ENCODE measurements at places on chromosomes 5 and 9.
A peak's percentile ranks its signal among the peaks of the same experiment; 100 is the strongest.

DNA sequence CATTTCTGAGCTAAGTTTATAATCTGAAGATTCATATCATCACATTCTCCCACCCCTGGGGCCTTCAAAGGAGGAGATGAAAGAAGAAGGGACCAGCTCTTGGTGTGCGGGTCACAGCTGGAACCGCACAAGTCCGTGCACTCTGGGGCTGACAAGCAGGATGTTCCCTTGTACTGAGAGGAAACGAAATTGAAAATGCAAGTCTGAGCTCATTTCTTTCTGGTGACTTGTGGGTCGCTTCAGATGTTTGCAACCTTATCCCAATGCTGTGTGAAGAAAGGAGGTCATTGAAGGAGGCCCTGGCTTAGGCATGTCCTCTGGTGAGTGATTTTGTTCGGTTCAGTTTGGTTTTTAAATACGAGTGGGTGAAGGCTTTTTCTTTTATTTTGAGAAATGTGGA, 59.6 kb downstream of the C9orf152 start:
- no peak for DNase-seq

DNA sequence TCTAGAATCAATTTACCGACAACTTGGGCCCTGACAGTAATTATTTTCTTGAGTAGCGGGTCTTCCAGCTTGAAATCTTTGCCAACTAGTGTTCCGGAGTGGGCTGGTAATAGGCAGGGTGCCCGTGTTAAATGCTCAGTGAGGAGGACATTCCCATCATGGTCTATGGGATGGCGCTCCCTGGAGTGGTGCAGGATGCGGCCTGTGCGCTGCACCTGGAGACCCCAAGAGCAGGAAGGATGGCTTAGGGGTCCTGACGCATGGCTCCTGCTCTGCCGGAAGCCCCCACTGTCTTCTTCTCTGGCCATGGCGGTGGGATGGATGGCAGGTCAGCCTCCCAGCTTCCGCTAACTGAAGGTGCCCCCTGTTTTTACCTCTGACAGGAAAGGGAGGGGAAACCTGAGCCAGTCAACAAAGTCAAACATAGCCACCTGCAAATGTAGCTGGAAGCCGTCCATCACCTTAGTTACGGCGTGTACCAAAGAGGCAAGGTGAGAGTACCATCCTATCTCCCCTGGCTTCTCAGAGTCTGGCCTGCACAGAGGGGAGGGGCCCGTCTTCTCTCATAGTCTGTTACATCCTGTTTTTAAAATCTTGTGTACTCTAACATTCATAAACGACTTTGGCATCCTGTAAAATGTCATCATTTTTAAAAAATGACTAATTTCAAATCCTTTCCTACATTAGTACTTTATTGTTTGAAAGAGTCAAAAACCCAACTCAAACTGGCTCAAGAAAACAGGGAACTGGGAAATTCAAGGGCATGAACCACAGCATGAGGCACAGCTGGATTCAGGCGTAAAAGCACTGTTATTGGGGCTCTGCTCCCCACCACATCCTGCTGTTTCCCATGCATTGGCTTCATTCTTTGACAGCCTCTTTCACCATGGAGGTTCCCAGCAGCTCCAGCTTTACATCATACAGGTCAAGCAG, 28.5 kb upstream of the UNC5A start:
- DNase-seq = peak; percentile 3

GRCh38 chr5:141696431-141696830, 14.4 kb upstream of the ARAP3 start:
- DNase-seq = no peak

DNA sequence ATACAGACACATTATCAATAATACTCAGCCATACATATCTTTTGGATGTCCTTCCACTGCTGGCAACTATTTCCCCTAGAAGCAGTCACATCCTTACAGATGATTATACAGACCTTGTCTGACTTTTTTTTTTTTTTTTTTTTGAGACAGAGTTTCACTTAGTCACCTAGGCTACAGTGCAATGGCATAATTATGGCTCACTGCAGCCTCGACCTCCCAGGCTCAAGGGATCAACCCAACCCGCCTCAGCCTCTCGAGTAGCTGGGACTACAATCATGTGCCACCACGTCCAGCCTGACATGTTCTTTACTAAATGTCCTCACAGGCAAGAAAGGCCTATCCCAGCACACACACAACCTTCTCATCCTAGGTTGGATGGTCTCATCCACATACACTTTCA, 24.0 kb downstream of the NR6A1 start:
- no peak for DNase-seq

DNA sequence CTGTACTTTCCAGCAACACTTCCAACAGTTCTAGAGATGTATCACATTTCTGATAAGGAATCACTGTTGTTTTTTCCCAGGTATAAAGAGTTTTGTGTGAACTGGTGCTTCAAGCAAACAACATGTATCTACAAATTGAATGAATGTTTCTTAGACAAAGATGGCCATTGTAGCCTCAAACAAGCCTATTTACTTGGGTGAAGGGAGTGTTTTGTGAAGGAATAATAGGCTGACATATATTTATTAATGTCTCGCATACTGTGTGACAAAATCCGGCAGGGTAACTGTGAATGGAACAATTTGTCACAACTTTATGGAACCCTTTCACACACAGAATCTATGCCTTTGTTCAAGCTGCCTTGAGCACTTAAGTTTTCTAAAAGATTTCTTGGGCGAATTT, 24.8 kb upstream of the DAB2 start:
- DNase-seq = no peak

DNA sequence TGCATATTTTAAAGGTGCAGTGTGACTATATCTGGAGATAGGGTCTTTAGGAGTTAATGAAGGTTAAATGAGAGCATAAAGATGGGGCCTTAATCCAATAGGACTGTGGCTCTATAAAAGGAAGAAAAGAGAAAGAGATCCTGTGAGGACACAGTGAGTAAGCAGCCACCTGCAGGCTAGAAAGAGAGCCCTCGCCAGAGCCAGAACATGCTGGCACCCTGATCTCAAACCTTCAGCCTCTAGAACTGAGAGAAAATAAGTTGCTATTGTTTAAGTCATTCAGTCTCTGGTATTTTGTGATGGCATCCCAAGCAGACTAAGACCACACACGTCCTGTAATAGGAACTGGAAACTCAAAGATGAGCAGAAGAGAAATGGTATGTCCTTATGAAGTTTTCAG, 41.0 kb downstream of the RNF180 start:
- no peak for DNase-seq

DNA sequence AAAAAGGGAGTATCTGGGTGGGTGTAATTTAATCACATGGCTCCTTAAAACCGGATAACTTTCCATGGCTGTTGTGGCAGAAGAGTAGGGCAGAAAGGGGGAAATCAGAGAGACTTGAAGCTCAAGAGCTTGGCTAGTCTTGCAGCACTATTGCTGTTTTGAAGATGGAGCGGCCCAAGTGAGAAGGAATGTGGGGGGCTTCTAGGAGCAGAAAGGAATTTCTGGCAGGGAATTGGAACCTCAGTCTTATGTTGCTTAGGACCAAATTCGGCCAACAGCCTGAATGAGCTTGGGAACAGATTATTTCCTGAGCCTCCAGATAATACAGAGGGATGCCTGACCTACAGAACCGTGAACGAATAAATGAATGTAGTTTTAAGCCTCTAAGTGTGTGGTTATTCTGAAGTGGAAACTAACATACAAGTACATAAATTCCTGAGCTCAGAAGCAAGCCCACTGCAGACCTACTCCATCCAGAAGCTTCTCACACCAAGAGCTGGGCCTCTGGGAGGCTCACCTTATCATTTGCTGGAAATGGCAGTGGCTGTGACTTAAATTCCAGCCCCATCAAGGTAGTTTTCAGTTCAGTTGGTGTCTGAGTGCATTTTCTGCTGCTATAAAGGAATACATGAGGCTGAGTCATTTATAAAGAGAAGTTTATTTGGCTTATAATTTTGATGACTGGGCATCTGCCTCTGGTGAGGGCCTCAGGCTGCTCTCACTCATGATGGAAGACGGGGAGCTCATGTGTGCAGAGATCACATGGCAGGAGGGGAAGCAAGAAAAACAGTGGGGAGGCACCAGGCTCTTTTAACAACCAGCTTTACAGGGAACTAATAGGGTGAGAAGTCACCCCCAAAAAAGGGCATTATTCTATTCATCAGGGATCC, 15.3 kb upstream of the TMEM174 start:
- DNase-seq = no peak

DNA sequence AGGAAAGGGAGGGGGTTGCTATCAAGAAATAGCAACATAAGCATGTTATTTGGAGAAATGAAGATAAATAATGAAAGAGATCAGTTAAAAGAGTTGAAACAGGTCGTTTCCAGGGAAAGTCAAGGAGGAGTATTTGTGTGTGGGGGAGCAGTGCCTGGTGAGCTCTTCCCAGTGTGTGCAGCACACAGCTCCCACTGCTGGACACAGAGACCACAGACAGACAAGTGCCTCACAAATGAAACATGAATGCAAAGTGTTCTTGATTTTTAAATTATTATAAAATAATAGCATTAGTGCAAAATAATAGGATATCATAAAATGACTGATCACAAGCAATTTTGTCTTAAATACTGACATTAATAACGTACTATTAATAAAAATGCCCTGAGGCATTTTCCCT, 40.8 kb downstream of the LIFR start:
- DNase-seq = peak; percentile 13

DNA sequence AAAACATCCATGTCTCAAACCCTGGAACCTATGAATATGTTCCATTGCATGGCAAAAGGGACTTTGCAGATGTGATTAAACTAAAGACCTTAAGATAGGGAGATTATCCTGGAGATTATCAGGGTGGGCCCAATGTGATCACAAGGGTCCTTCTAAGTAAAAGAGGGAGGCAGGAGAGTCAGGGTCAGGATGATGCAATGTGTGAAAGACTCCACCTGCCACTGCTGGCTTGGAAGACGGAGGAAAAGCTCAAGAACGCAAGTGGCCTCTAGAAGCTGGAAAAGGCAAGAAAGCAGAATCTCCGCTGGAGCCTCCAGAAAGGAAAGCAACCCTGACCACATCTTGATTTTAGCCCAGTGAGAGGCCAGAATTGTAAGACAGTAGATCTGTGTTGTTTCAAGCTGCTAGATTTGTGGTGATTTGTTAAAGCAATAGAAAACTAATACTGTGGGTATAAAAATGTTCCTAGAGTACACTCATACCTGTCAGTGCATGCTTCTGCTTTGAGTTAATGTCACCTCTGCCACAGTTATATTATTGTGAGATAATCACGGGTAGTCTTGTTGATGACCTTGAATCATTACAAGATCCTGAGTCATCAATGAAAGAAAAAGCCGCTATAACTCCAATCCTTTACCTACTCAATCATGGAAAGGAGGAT, 93.5 kb upstream of the TNPO1 start:
- no peak for DNase-seq

DNA sequence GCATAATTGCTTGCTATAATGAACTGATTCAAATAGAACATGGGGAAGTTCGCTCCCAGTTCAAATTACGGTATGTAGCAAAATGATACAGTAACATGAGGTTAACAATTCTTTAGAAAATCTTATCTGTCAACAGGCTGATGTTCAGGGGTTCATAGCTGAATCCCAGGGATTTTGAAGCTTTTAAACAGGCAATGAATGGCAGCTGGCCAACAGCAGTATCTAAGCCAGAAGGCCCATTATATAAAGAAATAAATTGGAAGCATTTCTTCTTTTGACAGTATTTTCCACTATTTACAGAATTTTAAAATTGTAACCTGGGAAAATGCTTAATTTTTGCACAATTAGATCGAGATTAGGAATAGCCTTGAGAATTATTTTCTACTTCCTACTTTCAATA, 126.8 kb downstream of the PDE8B start:
- peak; percentile 69 for DNase-seq

DNA sequence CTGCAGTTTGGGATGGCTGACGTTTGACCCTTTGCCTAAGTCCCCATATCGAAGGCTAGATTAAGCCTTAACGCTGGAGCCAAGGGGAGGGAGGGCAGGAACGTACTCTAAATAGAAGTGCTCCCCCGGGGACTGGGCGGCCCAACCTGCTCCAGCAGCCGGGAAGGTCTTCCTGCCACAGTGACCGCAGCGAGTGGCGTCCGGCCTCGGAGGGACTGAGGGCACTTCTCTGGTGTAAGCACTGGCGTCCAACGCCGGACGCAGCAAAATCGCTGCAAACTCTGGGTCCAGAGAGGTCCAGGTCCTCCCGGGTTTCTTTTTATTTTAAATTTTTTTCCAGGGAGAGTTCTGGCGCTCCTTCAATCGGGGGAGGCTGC, 505 bp upstream of the ACER2 start:
- no peak for DNase-seq

DNA sequence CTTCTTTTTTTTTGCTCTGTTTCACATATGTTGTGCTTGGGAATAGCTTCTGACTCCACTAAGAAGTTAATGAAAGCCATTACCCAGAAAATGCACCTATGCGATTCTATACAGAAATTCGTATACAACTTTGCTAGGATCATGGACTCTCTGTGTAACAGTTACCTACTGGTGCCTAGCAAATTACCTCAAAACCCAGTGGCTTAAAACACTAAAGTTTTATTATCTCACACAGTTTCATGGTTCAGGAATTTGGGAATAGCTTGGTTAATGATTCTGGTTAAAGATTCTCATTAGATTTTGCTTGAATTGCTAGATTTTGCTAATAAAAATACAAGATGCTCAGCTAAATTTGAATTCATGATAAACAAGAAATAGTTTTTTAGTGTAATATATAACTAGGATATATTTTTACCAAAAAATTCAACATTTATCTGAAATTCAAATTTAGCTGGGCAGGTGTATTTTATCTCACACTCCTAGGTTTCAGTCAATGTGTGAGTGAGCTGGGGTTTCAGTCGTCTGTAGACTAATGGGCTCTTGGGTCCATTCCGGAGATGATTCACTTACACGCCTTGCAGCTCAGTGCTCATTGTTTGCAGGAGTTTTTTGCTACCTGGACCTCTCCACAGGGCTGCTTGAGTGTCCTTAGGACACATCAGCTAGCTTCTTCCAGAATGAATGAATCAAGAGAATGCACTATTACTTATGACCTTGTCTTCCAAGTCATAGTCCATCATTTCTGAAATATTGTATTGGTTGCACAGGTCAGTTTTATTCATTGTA, 75.1 kb downstream of the MROH2B start:
- DNase-seq = no peak

- no peak for DNase-seq
These were observed 2.5 kb downstream of the PMPCA start for GRCh38 chr9:136412962-136413361.
